ENCODE measurements at places on chromosomes 5 and 9.

- no peak for DNase-seq
Measured at GRCh38 chr9:122294531-122294930, 29.8 kb downstream of the MRRF start.

DNA sequence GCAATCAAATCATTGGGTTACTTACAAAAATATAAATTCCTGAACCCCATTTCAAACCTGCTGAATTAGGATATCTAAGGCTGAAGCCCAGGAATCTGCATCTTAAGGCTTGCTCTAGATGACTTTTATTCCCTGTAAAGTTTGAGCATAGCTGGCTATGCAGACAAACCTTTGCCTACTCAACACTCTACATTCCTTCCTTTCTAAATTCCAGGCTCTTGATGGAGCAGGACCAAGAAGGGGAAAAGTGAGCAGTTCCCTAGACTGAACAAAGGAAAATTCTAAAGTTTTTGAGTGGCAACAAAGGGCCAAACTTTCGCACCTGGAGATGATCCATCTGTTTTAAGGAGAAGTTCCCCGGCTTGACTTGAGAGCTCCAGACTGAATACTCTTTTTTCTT lies 9.8 kb upstream of the ADRA1B start:
- no peak for DNase-seq

GRCh38 chr9:94758031-94758430 lies 31.5 kb downstream of the AOPEP start:
- no peak for DNase-seq

DNA sequence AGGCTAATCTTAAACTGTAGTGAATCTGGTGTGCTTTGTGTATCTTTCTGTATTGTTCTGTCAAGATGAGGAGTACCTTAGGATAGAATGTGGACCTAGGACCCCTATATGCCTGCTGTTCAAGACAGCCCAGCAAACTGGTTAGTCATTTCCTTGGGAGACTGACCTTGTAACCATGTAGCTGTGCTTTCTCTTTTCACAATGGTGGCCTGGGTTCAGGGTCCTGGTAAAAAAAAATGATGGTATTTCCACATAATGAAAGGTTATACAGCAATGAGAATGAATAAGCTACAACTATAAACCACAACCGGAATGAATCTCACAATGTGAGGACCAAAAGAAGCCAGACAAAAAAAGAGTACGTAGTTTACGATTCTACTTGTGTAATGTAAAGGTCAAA lies 36.4 kb upstream of the F2RL1 start:
- no peak for DNase-seq

DNA sequence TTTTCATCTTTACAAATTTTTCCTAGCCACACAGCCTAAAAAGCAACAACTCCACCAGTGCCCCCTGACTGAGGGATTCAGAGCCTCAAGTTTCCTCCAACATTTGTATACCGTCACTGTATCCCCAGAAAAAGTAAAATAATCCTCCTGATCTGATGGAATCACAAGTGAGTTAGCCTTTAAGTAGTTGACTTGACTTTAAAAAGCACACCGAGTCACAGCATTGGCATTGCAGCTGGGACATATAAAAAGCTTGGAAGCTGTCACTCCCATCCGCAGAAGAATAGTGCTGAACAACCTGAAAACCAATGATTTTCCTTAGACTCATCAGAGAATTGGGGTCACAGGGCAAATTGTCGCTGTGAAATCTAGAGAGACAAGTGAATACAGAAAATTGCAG lies 41.6 kb upstream of the FBN2 start:
- no peak for DNase-seq

DNA sequence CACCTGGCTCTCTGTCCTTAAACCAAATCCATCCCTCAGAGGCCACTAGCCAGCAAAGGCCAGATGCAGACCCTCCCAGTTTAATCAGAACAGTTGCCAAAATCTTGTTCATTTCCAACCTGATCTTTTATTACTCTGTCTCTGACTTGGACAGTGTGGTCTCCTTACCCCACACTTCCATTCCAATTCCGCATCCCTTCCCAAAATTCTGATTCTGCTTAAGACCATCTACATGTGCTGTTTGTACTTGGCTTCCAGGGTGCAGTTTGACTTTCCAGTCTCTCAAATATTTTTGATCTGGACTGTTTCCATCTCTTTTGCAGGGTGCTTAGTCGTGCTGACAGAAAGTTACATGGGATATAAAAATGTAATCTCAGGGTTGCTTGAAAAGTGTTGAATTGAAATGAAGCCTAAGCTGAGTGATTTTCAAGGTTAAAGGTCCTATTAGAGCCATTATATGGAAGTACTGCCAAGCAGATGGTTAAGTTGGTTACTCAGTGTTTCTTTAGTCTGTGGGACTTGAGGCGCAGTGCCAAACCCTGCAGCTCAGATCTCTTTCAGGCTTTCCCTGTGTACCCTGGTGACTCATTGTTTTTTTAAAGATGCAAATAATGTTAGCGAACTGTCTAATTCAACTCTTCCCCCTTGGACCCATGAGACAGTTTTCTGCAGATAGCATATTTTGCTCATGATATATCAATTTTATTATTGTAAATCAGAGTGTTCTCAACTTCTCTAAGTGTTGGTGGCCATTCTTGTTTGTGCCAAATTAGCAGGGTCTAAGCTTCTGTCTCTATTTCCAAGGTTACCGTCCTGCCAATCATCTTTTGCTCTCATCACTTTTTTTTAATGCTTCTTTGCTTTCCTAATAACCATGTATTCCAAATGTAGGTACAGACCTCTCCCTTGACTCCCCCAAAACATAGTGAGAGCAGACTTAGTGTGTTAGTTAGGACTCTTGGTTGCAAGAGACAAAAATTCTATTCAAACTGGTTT lies 18.2 kb upstream of the DCP2 start:
- peak; percentile 41 for DNase-seq

GRCh38 chr9:6243746-6244145 lies 28.1 kb downstream of the IL33 start:
- no peak for DNase-seq

GRCh38 chr5:56648460-56649034 lies 166.8 kb upstream of the MAP3K1 start:
- DNase-seq = no peak

GRCh38 chr5:100418231-100418630 lies 116.9 kb upstream of the FAM174A start:
- no peak for DNase-seq

DNA sequence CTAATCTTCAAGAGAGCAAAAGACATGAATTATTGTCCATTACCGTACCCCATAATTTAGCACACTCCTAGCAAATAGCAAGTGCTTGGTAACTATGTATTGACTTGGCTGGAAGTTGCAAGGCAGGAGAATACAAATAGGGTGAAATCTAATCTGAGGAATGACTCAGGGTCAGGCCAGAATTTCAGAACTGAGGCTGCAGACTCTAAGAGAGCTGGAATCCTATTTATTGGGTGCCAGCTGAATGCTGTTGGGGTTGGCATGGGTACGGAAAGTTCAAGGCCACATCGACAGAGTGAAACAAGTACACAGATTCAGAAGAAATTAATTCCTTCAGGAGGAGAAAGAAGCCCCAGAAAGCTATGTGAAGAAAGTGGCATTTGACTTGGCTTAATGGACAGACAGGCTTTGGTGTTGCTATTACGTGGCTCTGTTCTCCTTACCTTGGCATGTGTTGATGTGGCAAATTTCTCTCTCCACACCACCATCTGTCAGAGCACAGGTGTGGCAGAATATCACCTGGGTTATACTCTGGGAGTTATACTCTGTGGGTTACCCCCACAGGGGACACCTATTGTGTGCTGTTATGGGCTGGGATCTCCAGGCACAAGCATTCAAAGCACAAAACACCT lies 20.9 kb upstream of the ASTN2 start:
- DNase-seq = no peak

GRCh38 chr9:30846651-30847050 lies 1537.8 kb upstream of the ACO1 start:
- no peak for DNase-seq

- DNase-seq = no peak
Measured at GRCh38 chr9:33306037-33306436, 15.7 kb downstream of the NFX1 start.

- no peak for DNase-seq
Measured at GRCh38 chr5:12242950-12243888, 339.0 kb upstream of the CTNND2 start.

DNA sequence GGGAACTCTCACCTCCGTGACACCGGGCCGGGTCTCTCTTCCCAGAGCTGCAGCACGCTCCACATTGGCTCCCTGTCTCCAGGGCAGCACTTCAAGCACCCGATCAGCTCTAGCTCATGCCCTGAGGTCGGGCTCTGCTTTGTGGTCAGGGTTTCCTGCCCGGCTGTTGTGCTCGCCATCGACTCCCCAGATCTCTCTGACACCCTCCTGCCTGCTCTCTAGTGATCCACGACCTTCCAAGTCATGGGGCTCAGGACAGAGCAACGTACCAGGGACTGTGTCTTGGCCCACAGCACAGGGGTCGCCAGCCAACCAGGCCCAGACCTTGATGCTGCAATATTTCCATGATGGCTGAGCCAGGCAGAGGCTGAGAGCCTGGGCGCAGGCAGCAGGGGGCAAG lies 45.1 kb downstream of the PRRT1B start:
- DNase-seq = no peak

DNA sequence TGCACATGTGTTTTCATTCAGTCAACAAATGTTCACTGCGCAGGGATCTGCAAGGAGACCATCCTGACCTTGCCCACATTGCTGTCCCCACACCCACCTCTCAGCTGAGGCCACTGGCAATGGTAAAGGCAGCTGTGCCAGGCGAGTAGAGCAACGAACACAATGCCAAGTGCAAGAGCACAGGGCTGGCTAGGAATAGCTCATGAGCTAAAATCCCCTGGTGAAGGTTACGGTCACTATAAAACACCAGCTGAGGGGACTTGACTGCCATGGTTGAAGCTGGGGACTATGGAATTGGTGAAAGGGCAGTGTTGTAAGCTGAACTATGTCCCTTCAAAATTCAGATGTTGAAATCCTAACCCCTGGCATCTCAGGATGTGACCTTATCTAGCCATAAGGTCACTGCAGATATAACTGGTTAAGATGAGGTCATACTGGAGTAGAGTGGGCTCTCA lies 96.1 kb downstream of the OTULIN start:
- no peak for DNase-seq

DNA sequence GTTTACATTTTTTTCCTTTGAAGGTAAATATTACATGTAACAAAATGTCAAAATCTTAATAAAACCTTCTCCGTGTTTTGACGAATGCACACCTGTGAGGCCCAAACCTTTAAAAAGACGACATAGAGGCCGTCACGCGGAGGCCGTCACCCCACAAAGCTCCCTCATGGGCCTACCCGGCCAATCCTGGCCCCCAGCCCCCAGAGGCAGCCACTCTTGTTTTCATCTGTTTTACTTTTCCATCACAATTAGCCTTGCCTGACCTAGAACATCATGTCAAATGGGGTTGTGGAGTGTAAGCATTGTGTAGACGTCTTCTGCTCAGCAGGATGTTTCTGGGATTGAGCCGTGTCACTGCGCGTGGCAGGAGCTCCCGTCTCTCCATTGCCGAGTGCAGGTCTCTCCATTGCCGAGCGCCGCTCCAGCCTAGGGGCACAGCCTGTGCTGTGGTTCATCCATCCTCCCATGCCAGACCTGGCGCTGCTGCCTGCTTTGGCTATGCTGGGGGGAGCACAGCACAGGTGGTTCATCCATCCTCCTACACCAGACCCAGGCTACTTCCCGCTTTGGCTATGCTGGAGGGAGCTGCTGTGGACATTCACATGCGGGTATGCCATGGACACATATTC lies 52.2 kb upstream of the IRX4 start:
- no peak for DNase-seq

DNA sequence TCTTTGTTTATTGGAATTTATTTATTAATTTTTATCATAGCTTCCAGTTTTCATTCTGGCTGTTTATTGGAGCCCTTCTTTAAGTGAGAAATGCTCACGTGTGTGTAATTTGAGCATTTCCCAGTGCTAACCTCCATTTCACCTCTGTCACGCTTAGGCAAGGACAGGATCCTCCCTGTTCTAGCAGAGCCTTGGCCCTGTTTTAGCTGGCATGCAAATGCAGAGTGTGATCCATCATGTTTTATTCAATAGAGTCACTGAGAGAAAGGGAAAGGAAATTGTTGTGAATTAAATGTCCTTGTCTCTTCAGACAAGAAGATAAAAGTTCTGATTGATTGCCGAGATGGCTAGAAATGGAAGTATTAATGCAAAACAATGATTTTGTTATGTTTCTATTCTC lies 137.3 kb upstream of the ACO1 start:
- no peak for DNase-seq

DNA sequence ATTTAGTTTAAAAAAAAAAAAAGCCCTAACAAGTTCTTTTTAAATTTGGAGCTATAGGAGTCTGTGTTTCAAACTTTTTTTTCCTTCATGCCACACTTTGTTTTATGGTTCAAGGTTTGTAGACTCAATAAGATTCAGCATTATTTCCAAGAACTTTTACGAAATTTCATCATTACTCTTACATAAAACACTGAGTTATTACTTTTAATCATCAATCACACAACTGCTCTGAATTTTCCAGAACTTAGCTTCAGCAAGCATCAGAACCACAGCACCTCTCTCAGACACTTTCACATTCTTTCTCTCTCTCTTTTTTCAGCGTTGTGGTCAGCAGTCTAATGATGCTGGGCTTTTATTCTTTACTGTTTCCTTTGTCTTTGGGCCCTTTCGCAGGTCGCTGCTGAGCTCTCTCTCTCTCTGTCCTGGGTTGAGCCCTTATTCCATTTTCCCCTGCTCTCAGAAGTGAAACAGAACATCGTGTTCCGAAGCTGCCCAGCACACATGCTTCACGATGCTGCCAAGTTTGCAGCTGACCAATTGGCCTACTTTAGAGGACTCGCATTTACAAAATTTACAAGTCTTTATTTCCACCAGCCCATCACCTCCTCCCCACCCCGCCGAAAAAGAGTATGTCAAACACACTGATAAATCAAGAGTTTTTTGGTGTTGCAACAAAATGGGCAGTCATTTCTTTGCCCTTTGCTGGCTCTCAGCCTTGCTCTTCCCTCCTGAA lies 44.6 kb upstream of the PIK3R1 start:
- DNase-seq = no peak

GRCh38 chr5:174166231-174167079 lies 120.9 kb downstream of the NSG2 start:
- DNase-seq = no peak

DNA sequence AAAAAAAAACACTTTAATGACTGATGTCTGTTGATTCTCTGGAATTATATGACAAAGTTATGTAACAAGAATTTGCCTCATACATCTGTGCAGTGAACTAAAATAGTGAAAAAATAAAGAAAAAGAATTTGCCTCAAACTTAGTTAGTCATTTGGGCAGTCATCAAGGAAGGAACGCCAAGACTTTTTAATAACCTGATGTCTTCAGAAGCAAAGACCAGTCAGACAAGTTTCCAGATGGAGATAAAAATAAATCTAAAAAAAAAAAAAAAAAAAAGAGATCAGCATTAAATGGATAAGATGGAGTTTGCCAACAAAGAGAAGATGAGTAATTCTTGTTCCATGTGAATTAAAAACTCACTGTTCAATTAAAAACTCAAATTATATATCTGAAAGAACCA lies 52.3 kb upstream of the JMY start:
- DNase-seq = no peak

GRCh38 chr9:36101916-36102741 lies 34.4 kb upstream of the GLIPR2 start:
- DNase-seq = no peak

GRCh38 chr5:75567710-75568109 lies 43.5 kb upstream of the ANKDD1B start:
- DNase-seq = no peak

GRCh38 chr5:71829206-71829605 lies 110.1 kb downstream of the CARTPT start:
- DNase-seq = no peak

- DNase-seq = no peak
Measured at GRCh38 chr5:158998793-158999325, 100.9 kb downstream of the EBF1 start.
